Activated CD8-positive, alpha-beta memory T cell treated with anti-CD3 and anti-CD28 coated beads, Interleukin-2, amount 10 ng/mL, durations not matched to agents 7 days and 5 days (primary cell): ENCODE measurements at places on chromosomes 2 and 18.

DNA sequence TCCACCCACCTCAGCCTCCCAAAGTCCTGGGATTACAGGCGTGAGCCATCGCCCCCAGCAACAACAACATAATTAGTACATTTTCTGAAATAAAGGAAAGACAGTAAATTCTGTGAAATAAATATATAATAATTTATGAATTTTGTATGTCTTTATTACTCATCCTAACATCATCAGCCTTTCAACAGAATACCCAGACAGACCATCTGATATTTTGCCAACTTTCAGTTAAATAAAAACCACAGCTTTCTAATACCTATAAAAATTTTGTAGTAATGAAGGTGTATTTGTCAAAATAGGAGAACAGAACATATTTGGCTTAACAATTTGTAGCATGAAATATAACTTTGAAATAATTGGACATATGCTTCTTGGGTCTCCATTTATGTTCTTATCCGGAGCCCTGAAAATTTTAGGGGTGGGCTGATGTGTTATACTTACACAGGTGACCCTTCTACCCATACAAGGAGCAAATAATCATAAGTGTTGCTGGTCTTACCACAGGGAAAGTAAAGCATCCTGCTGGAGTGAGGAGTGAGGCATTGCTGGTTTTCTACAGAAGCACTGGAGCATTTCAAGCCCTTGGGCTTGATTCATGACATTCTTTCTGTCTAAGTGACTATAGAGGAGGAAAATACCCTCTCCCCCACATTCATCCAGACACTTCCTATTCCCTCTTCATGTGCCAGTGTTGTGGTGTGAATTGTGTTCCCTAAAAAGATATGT is 99.3 kb downstream of the SPOPL start:
- no peaks in the 10 kb centered on the region for H3K27me3 ChIP-seq
- no peaks in the 10 kb centered on the region for H3K4me1 ChIP-seq
- H3K4me3 ChIP-seq, result no peak overlapping the region
- no peaks in the 10 kb centered on the region for H3K36me3 ChIP-seq
- DNase-seq, result no peak
- H3K27ac ChIP-seq, result no peak overlapping the region

- H3K4me3 ChIP-seq, result no peak overlapping the region
- no peak overlapping the region for H3K27ac ChIP-seq
- no peaks in the 10 kb centered on the region for H3K4me1 ChIP-seq
- no peak for DNase-seq
- H3K27me3 ChIP-seq, result peaks cover 25% of the 10 kb centered on the region
Measured at GRCh38 chr2:234630801-234631261, 133.9 kb upstream of the ARL4C start.

- DNase-seq, result no peak
- peaks cover 1% of the 10 kb centered on the region for H3K4me1 ChIP-seq
- no peak overlapping the region for H3K4me3 ChIP-seq
Measured at GRCh38 chr18:10792181-10792580, 266.4 kb downstream of the NAPG start.

DNA sequence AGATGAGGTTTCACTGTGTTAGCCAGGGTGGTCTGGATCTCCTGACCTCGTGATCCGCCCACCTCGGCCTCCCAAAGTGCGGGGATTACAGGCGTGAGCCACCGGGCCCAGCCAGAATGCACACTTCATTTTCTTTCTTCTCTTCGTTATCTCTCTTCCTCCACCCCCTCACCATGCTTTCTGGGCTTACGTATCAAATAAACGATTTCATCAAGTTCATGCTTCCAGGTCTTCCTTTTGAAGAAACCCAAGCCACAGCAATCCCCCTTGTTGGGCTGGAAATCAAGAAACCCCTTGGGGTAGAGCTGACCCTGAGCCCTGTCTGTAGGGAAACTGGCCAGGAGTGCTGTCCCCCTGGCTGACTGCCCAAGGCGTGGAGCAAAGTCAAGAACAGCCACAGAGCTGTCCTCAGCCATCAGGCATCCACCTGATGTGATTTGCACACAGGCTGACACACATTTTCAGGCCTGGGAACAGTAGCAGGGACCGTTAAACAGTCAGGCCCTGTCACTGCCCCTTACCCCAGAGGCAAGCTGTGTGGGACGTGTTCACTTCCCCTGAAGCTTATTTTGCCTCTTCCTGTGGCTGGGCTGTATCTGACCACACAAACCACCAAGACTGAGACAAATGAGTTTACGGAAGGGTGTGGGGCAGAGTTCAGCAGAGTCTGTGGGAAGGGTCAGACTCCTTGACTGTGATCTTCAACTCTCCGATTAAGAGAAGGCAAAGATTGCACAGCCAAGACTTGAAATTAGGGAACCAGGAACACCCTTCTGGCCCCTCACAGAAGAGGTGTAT is 15.1 kb upstream of the NMUR1 start:
- H3K4me3 ChIP-seq, result peak overlapping the region; percentile 67
- H3K27me3 ChIP-seq, result no peaks in the 10 kb centered on the region
- peak overlapping the region; percentile 99 for H3K27ac ChIP-seq
- H3K4me1 ChIP-seq, result peaks cover 60% of the 10 kb centered on the region
- peaks cover 30% of the 10 kb centered on the region for H3K36me3 ChIP-seq
- peak; percentile 97 for DNase-seq

DNA sequence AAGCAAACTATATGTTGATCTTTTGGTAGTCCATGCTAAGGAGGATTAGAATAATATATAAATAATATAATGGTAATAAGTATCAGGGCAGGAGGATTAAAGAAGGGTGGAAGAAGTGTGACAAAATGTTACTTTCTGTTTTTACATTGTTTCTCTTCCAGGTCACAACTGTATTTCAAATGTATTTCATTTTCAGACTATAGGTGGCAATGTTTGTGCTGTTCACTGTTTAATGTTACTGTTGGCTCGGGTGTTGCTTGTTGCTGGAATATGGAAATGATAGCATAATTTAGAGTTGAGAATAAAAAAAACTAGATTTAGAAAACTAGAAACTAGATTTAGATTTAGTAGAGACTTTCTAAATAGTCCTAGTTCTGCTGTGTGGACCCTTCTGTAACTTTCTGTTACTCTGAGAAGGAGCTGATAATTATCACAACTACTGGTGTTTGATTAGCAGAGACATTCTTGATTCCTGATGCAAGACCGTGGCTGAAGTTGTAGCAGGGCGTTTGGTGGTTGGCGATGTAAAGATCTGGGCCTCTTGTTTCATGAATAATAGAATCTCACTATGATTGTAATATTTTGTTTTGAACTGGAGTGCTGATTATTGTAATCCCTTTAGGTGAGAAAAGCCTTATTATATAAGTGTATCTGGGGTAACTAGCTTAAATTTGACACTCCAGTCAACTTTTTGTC is 7.9 kb downstream of the NEDD4L start:
- no peaks in the 10 kb centered on the region for H3K36me3 ChIP-seq
- peaks cover 18% of the 10 kb centered on the region for H3K27me3 ChIP-seq
- DNase-seq, result no peak
- no peak overlapping the region for H3K27ac ChIP-seq

DNA sequence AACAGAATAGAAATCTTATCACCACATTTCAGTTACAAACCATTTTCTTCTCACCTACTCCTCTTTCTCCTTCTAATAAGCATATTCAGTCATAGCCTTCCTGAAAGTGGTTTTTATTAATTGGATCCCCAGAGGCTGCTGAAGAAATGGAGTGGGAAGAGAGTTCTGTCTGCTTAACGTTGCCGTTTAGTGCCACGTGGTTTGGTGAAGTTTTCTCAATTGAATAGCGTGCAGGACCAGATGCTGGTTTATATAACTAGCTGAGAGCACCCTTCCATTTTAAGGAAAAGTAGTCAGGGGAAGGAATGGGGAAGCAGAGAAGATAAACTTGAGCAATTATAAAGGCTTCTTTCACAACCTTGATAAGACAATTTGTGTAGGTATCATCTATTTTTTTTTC is 318.7 kb downstream of the PTH2R start:
- no peak overlapping the region for H3K4me3 ChIP-seq
- DNase-seq, result no peak
- H3K27ac ChIP-seq, result no peak overlapping the region
- no peaks in the 10 kb centered on the region for H3K4me1 ChIP-seq

DNA sequence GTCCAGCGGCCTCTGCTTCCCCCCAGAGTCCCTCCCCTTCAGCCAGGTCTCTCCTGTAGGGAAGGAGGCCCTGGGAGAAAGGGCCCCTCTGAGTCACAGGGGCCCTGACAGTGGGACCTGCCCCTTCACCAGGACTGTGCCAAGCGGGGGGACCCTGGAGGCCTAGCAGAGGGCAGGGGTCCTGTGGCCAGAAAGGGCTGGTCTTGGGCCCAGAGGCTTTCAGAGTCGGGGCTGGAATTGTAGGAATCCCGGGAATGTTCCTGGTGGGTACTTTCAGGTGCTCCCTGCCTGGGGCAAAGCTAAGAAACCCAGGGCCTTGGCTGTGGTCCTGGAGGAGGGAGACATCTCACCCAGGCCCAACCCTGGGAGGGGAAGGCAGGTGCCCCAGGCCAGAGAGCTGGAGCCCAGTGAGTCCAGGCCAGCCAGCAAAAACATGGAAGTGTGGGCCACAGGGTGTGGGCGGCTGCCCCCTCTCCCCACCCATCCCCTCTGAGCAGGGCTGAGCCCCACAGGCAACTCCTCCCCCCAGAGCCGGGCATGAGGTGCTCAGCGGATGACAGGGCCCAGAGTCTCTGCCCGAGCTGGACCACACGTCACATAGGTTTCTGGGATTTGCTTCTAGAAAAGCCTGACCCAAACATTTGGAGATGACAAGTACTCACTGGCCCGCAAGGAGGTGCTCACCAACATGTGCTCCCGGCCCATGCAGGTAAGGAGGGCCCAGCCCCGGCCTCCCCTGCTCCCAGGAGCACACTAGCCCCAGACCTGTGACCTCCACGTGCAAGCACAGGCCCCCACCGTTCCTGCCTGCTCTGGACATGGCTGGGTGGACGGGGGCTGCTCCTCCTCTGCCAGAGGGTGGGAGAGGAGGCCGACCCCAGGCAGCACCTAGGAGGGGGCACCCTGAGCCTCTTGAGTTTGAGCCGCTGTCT is 48.2 kb upstream of the ALPP start:
- H3K4me1 ChIP-seq, result peaks cover 4% of the 10 kb centered on the region
- no peaks in the 10 kb centered on the region for H3K36me3 ChIP-seq
- DNase-seq, result no peak
- H3K4me3 ChIP-seq, result no peak overlapping the region
- no peak overlapping the region for H3K27ac ChIP-seq
- H3K27me3 ChIP-seq, result no peaks in the 10 kb centered on the region

DNA sequence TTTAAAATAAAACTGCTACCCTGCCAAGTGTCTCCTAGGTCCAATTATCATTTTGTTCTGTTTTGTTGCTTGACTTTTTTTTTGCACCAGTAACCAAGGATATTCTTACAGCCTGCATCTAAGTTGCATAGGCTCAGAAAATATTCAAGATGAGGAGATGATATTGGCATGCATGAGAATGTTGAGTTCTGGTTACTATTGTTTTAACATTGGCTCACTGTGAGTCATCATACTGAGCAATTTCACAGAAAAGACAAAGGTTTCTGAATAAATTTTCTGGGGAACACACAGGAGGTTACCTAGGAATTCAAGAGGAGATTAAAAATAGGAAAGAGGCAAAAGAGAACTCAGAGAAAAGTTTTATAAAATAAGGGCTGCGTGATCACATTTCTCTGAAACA is 84.8 kb upstream of the POU3F3 start:
- H3K4me1 ChIP-seq, result no peaks in the 10 kb centered on the region

DNA sequence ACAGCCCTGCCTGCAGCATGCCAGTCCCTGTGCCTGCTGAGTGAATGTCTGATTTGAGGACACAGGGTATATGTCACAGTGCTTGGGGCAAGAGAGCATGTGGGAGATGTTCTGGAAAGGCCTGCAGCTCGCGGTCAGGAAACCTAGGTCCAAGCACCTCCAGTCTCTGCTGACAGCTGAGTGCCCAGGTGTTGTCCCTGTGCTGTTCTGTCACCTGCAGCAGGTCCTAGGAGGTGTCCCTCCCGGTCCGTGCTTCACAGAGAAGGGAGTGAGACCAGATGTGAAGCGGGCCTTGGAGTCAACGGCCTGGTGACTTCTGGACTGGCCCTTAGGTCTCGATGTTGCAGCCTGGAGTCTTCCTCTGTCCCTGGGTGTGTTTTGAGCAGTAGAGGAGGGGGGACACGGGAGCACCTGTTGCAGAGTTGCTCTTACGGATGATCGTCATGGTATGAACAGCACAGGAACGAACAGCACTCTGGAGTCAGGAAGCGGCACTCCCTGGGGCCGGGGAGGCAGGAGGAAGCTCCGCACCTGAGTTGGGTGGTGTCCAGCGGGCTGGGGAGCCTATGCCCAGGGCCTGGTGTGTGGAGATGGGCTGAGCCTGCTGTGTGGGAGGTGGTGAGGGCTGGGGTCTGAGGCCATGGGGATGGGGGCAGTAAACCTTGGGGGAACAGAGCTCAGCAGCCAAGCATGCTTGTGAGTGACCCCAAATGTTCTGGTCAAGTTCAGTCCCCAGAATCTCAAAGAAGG is 21.6 kb upstream of the ARHGEF4 start:
- H3K27me3 ChIP-seq, result peaks cover 32% of the 10 kb centered on the region
- peak; percentile 22 for DNase-seq
- no peak overlapping the region for H3K27ac ChIP-seq
- H3K4me3 ChIP-seq, result no peak overlapping the region
- H3K36me3 ChIP-seq, result no peaks in the 10 kb centered on the region

DNA sequence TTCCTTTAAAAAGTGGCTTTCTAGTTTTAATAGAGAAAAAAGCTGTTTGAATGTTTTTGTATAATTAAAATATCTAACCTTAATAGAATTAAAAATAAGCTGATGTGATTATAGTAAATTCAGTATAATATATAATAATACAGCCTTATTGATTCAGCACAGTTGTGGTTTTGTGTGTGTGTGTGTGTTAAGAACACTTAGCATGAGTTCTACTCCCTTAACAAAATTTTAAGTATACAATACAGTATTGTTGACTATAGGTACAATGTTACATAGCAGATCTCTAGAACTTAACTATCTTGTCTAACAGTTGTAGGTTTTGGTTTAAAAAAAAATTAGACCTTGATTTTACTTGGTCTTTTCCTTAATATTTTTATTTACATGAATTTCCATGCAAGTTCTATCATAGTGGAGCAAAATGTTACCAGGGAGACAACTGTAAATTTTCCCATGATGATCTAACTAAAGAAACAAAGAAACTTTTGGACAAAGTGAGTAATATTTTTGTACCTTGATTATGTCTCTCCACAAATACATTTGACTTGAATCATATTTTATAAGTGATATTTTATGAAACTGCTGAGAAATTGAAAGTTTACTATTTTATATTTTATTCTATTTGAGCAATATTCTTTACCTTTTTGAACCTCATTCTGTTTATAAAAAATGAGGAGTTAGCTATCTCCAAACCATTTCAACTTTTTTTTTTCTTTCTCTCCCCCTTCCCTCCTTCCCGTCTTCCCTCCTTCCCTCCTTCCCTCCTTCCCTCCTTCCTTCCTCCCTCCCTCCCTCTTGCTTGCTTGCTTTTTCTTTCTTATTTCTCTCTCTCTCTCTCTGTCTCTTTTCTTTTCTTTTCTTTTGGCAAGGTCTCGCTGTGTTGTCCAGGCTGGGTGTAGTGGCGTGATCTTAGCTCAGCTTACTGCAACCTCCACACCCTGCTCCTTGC is 46.3 kb downstream of the ZC3H6 start:
- no peak for DNase-seq
- no peaks in the 10 kb centered on the region for H3K27me3 ChIP-seq
- H3K27ac ChIP-seq, result no peak overlapping the region
- no peaks in the 10 kb centered on the region for H3K4me1 ChIP-seq
- H3K36me3 ChIP-seq, result peaks cover 1% of the 10 kb centered on the region

GRCh38 chr2:187390891-187391290 is 57.2 kb downstream of the CALCRL start:
- H3K4me3 ChIP-seq, result no peak overlapping the region
- no peaks in the 10 kb centered on the region for H3K27me3 ChIP-seq
- H3K36me3 ChIP-seq, result no peaks in the 10 kb centered on the region
- DNase-seq, result no peak
- H3K4me1 ChIP-seq, result no peaks in the 10 kb centered on the region

- no peak for DNase-seq
- H3K27ac ChIP-seq, result no peak overlapping the region
- H3K4me3 ChIP-seq, result no peak overlapping the region
- no peaks in the 10 kb centered on the region for H3K36me3 ChIP-seq
Measured at GRCh38 chr2:206688990-206689389, 29.2 kb downstream of the DYTN start.
